NCI-H774 (cell line): ENCODE measurements at places on chromosomes 1 and 21.

- no peak for DNase-seq
Observed at GRCh38 chr1:19315378-19316198, 3.5 kb downstream of the SLC66A1 start.

GRCh38 chr21:34596561-34597271, 18.2 kb downstream of the RCAN1 start:
- no peak for DNase-seq

- DNase-seq = peak; percentile 4
Observed at GRCh38 chr21:44681861-44682579, at the start of gene KRTAP12-1. Gene KRTAP12-1, minus strand, starts transcription at chr21:44682163. Its CDS starts 40 bp downstream, at chr21:44682123.

DNA sequence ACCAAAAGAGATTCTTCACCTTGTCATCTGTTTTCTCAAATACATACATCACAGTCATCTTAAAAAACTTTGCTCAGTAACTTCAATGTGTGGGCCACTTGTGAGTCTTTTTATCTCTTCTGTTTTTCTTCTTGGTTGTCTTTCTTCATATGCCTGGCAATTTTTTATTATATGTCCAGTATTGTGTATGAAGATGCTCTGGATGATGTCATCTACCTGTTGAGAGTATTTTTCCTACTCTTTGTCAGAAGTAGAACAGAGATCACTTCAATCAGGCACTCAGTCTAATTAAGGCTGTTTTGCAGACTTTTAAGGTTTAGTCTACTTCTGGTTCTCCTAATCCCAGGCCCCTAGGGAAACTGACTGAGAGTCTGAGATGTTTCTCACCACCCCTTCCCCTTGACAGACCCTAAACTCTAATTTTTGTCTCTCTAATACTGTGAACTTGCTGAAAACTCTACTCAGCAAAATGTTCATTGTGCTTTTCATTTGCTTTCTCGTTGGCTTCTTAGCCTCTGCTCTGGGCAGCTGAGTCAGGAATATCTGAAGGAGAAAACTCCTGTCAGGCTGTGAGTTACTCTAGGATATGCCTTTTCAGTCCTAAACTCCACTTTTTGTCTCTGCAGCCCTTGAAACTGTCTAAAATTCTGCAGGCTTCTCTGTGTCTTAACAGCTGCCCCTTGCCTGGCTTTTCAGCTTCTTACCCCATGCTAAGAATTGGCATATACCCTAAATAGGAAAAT, 33.0 kb upstream of the DNAJC6 start:
- DNase-seq = no peak

DNA sequence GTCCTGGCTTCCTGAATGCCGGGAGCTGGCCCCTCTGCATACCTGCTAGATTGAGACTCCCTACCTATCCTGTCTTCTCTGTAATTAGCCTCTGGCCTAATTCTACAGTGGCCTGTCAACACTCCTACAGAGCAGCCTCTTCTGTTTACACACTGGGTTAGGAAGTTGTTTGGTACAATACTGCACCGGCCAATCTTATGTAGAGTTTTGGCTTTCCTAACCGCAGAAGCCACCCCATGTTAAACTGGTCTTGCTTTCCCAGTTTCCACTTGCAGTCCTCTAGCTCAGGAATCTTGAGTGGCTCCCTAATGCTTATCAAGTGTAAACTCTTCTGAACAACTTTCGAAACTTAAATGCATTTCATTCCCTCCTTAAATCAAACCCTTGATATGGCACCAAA, 42.8 kb downstream of the DPH5 start:
- DNase-seq = no peak

DNA sequence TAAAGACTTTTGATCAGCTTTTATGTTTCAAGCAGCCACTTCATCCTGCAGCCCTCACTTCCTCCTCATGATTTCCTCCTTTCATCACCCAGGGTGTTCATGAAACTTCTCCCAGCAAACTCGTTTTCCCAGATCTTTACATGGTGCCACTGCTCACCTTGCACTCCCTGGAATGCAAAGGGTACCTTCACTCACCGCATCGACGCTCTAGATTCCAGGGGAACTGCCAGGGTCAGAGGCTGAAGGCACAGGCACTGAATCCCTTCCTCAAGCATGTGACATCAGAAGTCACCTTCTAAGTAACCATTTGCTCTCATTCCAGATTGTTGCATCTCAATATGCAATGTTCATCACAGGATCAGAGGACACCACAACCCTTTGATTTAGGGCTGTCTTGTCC, 82.8 kb downstream of the PRKAB2 start:
- no peak for DNase-seq

DNA sequence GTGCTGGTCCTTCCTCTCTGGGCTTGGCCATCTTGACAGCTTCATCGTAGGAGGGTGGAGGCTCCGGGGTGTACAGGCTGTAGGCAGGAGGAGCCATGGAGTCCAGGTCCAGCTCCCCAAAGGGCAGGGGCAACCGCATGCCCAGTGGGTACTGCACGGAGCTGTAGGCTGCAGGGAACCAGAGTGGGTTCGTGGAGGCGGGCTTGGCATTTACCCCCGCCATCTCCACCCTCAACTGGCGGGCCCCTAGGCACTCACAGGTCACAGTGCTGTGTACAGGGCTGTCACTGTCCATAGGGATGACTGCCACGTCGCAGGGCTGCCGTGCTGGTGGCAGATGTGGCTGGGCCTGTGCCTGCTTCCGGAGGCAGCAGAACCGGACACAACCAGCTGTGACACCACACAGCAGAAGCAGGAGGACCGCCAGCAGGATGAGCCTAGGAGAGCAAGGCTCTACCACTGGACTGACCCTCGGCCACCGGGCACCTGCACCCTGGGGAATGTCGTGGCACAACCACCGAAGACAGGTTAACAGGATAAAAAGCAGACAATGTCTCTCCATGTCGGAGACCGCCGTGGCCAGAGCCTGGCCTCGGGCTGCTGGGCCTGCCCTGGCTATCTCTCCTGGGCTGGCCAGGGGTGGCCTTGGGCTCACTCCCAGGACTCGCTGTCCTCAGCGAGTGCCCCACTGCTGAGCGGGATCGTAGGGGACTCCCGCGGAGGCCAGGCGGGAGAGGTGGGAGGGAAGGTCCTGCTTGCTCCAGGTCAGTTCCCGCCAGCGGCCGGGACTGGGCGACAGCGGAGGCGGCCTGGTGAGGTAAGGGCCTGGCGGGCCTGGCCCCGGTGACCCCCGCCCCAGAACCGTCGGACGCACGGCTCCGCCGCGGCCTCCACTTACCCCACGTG, 831 bp downstream of the TMEM52 start:
- no peak for DNase-seq

DNA sequence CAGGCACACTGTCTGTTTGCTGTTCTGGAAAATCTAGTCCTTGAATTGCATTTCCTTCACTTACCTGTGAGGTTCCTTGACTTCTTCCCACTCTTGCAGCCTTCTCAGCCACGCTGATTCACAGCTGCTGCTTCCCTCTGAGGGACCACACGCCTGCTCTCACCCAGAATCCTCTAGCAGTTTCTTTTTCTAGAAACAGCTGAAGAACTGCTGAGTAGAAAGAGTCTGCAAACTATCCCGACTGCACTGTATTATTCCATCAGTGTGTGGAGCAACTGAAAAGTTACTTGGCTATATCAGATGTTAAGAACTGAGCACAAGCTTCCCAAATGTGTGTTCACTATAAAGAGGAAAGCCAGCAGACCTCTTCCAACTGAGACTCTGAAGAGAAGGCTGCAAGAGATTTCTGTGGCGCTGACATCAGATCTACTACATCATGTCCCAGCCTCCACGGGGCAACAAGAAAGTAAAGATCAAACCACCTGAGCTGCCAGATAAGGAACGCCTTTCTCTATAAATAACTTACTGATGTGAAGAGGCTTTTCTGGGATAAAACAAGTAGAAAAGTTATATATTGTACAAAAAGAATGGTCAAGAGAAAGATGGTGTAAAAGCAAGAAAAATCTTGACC, 226.6 kb downstream of the RERE start:
- DNase-seq = no peak

DNA sequence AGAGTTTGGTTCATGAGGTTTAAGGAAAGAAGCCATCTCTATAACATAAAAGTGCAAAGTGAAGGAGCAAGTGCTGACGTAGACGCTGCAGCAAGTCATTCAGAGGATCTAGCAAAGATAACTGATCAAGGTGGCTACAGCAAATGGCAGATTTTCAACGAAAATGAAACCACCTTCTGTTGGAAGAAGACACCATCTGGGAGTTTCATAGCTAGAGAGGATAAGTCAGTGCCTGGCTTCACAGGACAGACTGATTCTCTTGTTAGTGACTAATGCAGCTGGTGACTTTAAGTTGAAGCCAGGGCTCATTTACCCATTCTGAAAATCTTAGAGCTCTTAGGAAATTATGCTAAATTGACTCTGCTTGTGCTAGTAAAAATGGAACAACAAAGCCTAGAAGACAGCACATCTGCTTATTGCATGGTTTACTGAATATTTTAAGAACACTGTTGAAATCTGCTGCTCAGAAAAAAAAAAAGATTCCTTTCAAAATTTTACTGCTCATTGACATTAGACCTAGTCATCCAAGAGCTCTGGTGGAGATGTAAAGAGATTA, 10.5 kb downstream of the MAEL start:
- DNase-seq = no peak

- no peak for DNase-seq
Observed at GRCh38 chr1:172905452-172905851, 145.3 kb downstream of the TNFSF18 start.

- DNase-seq = no peak
Observed at GRCh38 chr1:9119745-9120144, 9.2 kb downstream of the GPR157 start.

GRCh38 chr1:26281971-26282370, 2.1 kb downstream of the SH3BGRL3 start:
- DNase-seq = no peak

GRCh38 chr1:118323246-118323645, 138.2 kb upstream of the SPAG17 start:
- DNase-seq = no peak

GRCh38 chr1:205972491-205973168, 29.4 kb upstream of the SLC26A9 start:
- no peak for DNase-seq

- DNase-seq = no peak
Observed at GRCh38 chr1:59549066-59549837, 252.4 kb downstream of the FGGY start.

GRCh38 chr1:6880951-6881690, 95.9 kb downstream of the CAMTA1 start:
- DNase-seq = no peak

GRCh38 chr1:37919277-37919676, 27.6 kb downstream of the INPP5B start:
- no peak for DNase-seq

DNA sequence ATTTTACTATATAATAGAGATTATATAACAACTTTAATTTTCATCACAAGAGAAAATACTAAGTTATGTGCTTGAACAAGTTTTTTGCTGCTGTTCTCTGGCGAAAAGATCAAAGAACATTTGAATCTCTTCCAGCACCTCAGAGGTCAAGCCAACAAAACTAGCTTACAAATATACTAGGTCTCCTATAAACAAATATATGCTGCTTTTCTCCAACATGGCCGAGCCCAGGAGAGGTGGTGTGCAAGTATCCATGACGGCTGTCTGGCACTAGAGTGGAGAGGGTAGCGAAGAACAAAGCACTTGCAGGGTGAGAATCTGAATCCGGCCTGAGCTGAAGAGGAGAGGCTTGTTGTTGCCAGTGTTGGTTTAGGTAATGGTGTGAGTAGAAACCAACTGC, 7.5 kb upstream of the FMO3 start:
- DNase-seq = no peak

- no peak for DNase-seq
Observed at GRCh38 chr1:160768295-160768657, 27.7 kb upstream of the LY9 start.

GRCh38 chr1:111369645-111370044, 57.9 kb downstream of the OVGP1 start:
- DNase-seq = no peak
